ENCODE measurements at places on chromosomes 7 and 10.

DNA sequence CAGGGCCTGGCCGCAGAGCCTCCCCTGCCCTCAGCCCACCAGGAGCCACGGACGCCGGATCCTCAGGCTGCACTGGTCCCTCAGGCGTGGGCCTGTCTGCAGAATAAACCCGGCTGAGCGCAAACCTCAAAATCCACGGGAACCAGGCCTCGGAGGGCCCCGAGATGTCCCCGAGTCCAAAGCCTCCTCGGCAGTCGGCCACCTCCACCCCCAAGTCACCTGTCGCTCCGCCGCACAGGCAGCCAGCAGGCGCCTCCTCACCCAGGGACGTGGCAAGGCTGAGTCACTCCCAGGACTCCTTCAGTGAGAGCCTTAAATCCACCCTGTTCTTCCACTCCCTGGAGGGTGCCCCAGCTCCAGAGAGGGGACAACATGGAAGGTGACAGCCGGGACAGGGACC is 33.2 kb downstream of the STK32C start:
- no peak for DNase-seq

GRCh38 chr10:61751599-61751998 is 88.9 kb downstream of the CABCOCO1 start:
- no peak for DNase-seq

- DNase-seq, result peak; percentile 69
Measured at GRCh38 chr10:86285136-86285790, 81.3 kb downstream of the GRID1 start.

- DNase-seq, result no peak
Measured at GRCh38 chr10:124952123-124952522, 10.2 kb downstream of the ZRANB1 start.

- no peak for DNase-seq
Measured at GRCh38 chr7:111098926-111099250, 8.0 kb downstream of the LRRN3 start.

DNA sequence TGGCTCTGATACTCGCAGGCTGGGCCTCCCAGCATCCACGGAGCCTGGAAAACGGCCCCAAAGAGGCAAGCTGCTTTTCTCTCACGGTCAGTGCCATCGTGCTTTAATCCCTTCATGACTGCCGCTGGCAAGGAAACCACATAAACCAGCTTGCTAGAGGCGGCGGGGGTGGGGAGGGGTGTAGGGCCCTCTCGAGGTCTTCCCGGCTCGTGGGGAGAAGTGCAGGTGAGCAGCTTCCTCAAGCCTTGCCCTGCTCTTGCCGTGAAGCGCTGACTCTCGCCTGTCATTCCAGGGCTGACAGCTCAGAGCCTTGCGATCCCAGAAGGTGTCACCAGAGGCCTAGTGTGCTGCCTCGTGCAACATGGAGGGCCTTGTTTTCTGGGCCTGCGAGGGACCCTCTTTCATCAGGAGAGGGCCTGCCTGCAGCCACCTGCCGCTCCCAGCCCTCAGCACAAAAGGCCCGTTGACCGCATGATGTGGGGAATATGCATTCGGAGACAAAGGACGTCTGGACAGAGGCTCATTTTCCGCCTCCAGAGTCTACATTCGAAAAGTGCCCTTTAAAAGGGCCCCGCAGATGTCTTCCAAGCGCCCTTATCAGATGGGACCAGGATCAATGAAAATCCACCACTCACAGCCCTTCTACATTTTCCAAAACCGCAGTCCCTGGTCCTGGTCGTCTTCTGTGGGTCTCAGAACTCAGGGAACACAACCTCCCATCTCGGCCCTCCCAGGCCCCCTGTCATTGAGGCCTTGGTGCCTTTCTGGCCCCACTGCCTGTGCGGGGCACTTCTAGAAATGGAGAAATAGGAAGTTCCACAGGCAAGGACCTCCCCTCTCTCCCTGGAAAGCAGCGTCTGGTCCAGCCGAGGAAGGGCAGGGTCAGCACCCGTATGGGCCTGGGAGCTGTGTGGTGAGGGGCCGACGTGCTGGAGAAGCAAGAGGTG is 58.7 kb downstream of the ZRANB1 start:
- no peak for DNase-seq

DNA sequence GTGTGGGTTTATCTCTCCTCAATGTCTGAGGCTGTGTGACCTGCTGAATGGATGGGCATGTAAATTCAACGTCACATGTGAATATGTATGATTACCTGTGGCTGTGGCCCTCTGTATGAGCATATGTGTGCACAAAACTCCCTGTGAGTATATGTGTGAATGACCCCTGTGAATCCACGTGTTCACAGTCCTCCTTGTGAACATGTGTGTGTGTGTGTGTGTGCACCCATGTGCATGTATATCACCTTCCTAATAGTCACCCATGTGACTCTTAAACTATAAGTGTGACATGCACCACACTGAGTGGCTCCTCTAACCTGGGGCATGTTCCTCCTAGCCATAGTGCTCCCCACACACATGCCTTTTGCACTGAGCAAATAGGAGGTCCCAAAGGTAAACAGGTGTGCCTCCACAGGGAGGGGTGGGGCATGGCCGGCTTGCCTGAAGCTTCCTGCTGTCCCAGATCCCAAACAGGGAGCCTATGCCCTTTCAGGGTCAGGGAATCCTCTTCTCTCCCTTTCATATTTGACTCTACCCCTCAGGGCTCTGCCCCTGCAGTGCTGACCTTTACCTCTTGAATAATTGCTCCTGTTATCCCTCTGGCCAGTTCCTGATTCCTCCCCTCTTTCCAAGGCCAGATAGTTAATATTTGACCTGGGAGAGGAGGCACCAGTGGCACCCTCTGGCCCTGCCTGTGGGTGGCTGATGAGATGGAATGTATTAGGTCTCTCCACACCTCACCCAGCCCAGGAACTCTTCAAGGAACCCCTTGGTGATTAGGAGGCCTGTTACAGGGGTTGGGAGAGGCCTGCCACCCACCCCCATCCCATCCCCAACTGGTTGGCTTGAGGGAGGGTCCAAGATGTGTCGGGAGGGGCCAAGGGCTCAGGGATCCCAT is 1.9 kb downstream of the SEMA4G start:
- DNase-seq, result no peak

DNA sequence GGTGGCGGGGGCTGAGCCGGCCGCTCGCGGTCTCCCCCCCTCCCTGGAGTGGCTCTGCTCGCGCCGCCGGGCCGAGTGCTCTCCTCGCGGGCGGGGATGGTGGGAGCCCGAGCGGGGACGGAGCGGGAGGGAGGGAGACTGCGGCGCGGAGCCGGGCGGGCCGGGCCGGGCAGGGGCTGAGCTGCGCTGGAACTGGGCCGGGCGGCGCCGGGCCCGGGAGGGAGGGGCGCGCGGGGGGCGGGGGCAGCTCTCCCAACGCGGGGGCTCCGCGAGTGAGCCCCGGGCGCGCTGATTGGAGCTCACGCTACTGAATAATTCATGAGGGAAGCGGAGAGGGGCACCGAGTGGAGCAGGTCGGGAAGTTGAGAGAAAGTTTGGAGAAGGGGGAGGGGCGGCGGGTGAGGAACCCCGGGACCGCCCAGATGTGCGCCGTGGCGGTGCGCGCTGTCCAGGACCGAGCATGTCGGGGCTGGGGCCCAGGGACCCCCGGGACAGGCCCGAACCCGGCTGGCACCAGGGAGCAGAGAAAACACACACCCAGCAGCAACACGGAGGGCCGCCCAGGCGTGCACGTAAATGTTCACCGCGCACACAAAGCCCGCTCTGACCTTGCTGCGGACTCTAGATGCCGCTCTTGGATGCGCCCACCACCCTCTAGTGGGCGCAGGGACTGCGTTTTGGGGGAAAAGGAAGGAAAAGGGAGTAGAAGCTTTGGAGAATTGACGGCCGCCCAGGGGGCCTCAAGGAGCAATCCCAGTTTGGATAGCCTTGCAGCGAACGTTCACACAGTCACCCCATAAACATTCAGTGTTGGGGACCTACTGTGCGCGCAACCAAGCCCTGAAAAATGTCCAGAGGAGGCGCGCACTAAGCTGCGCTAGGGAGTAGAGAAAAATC is at the start of gene EPHB4:
TSS of gene EPHB4 (minus strand) at position 194 of the 897 bp plus-strand sequence. CDS start 493 bp downstream, outside the sequence.
- DNase-seq, result no peak

DNA sequence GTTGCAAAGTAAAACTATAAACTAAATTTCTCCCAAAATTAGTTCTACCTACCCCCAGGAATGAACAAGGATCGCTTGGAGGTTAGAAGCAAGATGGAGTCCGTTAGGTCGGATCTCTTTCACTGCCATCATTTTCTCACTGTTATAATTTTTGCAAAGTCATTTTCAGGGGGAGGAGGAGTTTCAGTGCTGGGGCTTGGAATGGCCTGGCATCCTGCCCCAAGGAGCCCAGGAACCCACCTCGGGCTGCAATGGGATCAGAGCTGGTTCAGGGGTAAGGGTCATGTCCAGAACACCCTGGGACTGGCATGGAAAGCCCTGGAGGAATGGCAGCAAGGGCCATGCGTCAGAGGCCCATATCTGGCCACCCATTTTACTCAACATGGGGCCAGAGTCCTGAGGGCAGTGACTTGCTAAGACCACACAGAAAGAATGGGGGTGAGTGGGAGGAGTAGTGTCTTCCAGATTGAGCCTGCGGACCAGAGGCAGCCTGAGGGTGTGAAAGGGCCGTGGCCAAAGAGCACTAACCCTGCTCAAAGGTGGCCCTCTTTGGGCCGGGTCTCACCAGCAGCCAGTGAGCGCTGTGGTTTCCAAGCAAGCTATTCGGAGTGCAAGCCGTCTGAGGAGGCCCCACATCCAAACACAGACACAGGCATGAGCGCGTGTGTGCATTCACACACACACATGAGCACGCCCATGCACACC is 31.8 kb downstream of the GPRIN2 start:
- DNase-seq, result no peak

DNA sequence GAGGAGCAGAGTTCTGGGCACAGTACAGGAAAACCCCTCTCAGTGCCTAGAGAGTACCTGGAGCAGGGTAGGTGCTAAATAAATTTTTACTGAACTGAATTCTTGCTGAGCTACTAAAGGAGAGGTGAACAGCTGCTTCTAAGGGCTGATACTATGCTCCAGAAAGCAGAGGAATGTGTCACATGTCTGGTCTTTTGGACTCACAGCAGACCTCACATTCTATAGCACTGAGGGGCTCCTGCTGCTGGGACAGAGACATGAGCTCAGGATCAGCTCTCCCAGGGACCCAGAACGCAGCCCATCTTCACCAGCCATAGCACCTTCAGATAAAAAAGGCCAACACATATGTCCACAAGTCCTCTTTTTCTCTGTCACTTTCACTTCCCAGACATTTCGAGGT is 133.0 kb upstream of the KLF14 start:
- DNase-seq, result no peak

DNA sequence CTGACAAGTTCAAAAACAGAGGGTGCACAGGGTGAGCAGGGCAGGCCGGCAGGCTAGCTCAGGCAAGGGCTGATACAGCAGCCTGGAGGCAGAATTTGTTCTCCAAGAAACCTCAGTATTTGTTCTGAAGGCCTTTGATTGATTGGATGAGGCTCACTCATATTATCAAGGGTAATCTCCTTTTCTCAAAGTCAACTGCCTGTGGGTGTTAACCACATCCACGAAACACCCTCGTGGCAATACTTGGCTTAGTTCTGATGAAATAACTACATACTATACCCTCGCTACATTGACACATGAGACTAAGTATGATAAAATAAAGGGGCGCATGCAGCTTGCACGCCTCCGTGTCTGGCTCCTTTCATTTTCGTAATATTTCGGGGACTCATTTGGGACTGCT is 4.4 kb upstream of the PPP2R2D start:
- no peak for DNase-seq

GRCh38 chr10:46308666-46309450 is 22.1 kb downstream of the ANTXRL start:
- no peak for DNase-seq

DNA sequence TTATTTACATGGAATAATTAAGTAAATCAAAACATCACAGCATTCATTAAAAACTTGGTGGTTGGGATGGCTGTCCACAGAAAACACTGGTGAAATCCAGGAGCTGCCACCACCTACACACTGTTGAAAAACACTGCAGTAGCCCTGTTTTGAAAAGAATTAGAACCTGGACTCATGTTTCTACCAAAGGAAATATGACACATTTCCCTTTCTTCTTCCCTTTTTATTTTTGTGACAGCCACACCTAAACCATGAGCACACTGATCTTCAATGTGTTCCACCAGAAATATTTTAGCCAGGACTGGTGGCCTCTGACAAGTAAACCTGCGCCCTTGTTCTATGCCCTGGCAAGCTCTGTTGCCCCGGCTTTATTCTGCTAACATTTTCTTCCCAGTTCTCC is 3.3 kb downstream of the TMEM140 start:
- no peak for DNase-seq

- no peak for DNase-seq
Measured at GRCh38 chr7:11175887-11176286, 202.2 kb downstream of the PHF14 start.

DNA sequence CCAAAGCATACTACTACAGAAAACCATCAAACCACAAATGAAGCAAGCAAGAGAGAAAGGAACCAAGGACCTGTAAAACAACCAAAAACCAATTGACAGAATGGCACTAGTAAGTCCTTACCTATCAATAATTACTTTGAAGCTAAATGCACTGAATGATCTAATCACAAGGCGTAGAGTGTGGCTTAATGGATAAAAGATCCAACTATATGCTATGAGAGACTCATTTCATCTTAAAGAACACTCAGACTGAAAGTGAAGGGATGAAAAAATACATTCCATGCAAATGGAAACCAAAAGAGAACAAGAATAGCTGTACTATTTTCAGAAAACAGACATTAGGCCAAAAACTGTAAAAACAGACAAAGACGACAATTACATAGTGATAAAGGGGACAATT is 70.7 kb downstream of the CRPPA start:
- no peak for DNase-seq

- DNase-seq, result no peak
Measured at GRCh38 chr7:64849250-64849923, 53.7 kb upstream of the ZNF273 start.

- no peak for DNase-seq
Measured at GRCh38 chr10:19546224-19546623, 270.0 kb upstream of the PLXDC2 start.
